NCI-H226 (cell line): ENCODE measurements at places on chromosomes 7 and 10.

GRCh38 chr10:116690356-116691322 is 51.7 kb downstream of the HSPA12A start:
- DNase-seq, result no peak

DNA sequence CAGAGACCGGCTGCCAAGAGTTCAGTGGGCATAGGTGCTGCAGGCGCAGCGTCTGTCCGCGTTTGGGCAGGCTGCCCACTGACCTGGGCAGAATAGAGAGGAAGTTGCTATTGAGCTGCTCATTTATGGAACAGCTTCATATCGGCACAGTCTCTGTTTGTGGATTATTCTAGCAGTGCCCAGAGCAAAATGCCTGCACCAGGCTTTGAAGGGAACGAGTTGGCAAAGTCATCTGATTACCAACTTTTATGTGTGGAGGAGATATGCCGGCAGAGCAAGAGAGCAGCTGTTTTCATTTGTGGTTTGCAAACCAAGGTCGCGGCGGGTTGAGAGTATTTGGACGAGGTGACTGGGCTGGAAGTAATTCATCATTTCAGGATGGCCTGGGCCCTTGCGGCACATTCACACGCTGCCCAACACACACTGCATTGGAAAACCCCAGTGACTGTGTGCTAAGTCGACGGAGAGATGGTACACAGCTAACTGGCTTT is 228.5 kb downstream of the TCERG1L start:
- DNase-seq, result no peak

- DNase-seq, result no peak
Observed at GRCh38 chr7:92769844-92770243, 66.5 kb downstream of the CDK6 start.

GRCh38 chr10:125762692-125763648 is 12.7 kb downstream of the MMP21 start:
- DNase-seq, result no peak

- DNase-seq, result no peak
Observed at GRCh38 chr10:79435271-79436065, 10.0 kb downstream of the ZCCHC24 start.

GRCh38 chr7:122520971-122521555 is 177.9 kb downstream of the RNF133 start:
- DNase-seq, result no peak

GRCh38 chr7:138546064-138546619 is 86.1 kb downstream of the TRIM24 start:
- DNase-seq, result no peak

GRCh38 chr10:71209352-71209715 is 3.0 kb upstream of the UNC5B start:
- no peak for DNase-seq

DNA sequence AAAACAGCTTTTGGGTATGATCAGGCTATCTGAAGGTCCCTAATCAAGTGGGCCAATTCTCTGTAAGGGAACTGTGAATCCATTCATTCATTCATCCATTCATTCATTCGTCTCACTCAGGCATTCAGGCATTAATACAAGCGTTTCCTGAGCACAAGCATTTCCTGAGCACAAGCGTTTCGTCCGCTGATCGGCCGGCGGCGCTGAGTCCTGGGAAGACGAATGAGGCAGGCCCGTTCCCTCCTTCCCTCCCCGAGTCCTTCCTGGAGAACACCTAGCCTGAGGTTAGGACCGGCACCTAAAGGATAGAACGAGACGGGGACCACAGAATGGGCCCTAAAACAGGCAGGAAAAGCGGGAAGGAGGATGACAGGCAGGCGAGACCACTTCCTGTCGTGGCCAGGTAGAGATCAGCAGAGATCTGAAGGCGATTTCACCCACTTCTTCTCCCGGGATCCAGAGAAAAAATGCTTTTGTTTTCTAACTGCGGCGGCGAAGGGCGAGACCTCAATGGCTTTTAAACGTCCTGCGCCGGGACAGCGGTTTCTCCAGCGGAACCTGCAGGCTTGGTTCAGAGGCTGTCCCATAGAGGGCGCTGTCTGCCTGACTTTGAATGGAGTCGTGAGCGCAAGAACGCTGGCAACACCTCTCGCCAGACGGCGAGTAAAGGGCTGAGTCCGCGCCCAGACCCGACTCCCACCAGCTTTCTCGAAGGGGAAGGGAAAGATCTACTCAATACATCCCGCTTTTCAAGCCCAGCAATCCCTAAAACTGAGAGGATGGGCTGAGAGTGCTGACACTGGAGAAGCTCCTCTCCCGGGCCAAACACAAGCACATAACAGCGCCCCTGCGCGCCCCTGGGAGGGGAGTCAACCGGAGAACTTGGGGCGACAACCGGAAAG is 2.9 kb upstream of the HMX3 start:
- peak; percentile 23 for DNase-seq

DNA sequence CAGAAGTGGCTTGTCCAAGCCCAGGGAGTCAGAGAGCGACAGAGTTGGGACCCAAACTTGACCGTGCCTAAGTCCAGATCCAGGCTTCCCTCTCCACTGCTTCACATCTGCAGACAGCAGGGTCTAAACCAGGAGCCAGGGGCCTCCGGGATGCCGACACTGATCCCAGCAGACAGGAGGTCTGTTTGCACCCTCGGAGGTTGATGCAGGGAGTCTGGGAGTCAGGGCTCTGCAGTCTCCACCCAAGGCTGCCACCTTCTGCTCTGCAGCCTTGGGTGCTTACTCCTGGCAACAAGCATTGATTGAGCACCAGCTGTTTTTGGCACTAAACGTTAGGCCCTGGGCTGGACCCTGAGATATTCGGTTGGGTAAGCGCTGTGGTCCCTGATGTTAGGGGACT is 21.0 kb downstream of the ELFN1 start:
- DNase-seq, result no peak
